Effector memory CD4-positive, alpha-beta T cell (primary cell): ENCODE measurements at places on chromosomes 5 and 9.

DNA sequence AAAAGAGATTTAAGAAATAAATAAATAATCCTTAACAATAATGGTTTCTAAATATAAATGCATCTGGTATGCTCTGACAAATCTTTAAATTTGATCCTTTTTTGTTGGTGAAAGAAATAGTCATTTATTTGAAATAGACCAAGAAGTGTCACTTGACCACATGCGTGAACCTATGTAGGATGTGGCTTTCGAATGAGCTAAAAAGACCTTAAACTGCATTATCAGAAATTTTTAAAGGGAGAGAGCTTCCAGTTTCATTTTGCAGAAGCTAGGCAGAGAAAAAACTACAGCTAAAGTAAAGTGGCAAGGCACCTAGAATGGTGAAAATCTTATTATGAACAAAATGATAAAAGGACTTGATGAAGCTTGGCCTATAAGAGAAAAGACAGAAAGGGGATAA is 309.2 kb upstream of the EFNA5 start:
- no peak overlapping the region for H3K27ac ChIP-seq
- H3K4me1 ChIP-seq, result no peaks in the 10 kb centered on the region
- H3K4me3 ChIP-seq, result no peak overlapping the region
- DNase-seq, result no peak
- no peaks in the 10 kb centered on the region for H3K27me3 ChIP-seq

GRCh38 chr5:14168144-14168792 is 25.1 kb downstream of the TRIO start:
- H3K4me1 ChIP-seq, result no peaks in the 10 kb centered on the region
- no peaks in the 10 kb centered on the region for H3K36me3 ChIP-seq
- no peaks in the 10 kb centered on the region for H3K27me3 ChIP-seq
- no peak for DNase-seq
- no peak overlapping the region for H3K27ac ChIP-seq
- no peak overlapping the region for H3K4me3 ChIP-seq

DNA sequence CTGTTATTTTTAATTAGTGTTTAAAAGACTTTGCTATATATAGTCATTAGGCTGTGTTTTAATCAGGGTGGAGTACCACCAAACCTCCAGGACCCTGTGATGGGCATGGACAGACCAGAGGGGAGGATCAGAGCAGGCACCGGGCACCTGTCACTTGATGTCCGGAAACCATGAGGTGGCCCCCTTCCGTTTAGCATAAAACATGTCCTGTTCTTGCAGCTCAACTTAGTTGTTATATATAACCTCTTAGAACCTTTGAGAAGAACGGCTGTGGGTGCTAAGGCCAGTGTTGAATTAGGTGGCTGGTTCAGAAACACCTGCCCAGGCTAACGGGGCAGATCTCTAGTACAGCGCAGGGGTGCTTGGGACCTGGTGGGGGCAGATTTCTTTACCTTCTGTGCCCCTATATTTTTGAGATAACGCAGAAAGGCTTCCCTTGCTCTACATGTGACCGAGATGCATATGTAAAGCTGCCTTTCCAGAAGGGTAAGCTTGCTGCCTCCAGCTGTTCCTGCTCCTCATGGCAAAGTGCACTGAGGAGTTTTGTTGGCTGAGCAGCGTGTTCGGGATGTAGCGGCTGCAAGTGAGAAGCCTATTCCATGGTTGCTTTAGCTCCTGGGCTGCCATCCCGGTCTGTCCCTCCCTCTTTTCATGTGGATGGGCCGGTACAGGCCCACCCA is 255.5 kb downstream of the FANCC start:
- H3K27me3 ChIP-seq, result no peaks in the 10 kb centered on the region
- peaks cover 4% of the 10 kb centered on the region for H3K36me3 ChIP-seq
- no peak overlapping the region for H3K4me3 ChIP-seq

DNA sequence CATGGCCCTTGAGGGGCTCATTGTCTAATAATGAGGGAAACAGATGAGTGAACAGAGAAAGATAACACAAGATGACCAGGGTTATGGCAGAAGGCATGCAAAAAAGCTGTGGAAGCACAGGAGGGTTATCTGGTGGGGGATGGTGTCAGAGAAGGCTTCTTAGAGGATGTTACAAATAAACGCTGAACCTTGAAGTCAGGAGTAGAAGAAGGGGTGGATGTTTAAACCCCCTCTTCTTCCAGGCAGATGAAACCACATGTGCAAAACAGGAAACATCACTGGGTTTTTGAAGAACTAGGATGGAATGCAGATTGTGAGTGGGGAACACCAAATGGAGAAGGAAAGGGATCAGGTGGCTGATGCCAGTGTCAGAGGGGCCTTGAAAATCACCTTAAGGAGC is 41.8 kb upstream of the NR5A1 start:
- H3K27me3 ChIP-seq, result no peaks in the 10 kb centered on the region
- DNase-seq, result no peak
- no peaks in the 10 kb centered on the region for H3K36me3 ChIP-seq
- no peaks in the 10 kb centered on the region for H3K4me1 ChIP-seq

GRCh38 chr5:10601246-10602030 is 37.6 kb downstream of the ANKRD33B start:
- H3K36me3 ChIP-seq, result no peaks in the 10 kb centered on the region
- no peak overlapping the region for H3K4me3 ChIP-seq
- H3K4me1 ChIP-seq, result peaks cover 6% of the 10 kb centered on the region
- H3K27ac ChIP-seq, result no peak overlapping the region
- H3K27me3 ChIP-seq, result no peaks in the 10 kb centered on the region

- H3K36me3 ChIP-seq, result no peaks in the 10 kb centered on the region
- no peaks in the 10 kb centered on the region for H3K4me1 ChIP-seq
- H3K4me3 ChIP-seq, result no peak overlapping the region
Observed at GRCh38 chr5:4549351-4549750, 590.8 kb upstream of the ADAMTS16 start.

DNA sequence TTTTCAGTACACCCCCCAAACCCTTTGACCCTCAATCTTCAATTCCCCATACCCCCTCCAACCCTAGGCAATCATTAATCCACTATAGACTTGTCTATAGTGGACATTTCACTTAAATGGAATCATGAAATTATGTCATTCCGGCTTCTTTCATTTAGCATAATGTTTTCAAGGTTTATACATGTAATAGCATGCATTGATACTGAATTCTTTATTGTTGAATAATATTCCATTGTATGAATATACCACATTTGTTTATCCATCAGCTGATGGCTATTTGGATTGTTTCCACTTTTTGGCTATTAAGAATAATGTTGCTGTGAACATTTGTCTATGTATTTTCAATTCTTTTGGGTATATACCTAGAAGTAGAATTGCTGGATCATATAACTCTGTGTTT is 238.8 kb downstream of the PDE4D start:
- H3K4me3 ChIP-seq, result no peak overlapping the region
- no peaks in the 10 kb centered on the region for H3K27me3 ChIP-seq

DNA sequence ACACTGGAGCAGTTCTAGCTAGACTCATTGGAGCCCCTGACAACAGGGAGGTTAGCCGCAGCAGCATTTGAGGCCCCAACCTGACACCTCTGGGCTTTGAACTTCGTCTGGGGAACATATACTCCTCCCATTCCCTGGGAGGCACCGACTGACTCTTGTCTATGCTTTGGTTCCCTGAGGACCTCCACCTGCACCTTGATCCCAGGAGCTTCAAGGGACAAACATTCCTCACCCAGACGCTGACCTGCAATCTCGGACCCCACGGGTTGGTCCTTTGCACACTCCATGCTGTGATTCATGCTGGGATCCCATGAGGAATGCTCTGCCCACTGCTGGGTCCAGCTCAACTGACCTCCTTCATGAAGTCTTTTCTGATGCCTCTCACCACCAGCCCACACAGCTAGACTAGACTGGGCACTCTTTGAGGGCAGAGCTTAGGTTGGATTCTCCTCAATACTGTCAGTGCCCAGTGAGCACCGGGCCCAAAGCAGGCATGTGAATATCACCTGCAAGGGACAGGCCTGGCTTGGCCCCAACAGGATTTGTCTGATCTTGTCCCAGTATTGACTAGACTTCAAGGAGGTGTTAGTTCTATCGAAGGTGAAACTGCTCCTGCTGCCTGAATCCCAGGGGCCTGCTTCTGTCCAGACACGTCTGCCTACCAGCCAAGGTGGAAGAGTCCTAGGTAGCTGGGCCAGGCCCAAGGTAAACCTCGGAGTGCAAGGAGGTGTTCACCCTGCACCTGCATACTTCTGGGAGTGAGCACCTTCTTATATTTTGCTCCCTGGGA is 51.8 kb upstream of the ZBTB43 start:
- H3K4me3 ChIP-seq, result no peak overlapping the region
- no peaks in the 10 kb centered on the region for H3K27me3 ChIP-seq
- H3K27ac ChIP-seq, result no peak overlapping the region

DNA sequence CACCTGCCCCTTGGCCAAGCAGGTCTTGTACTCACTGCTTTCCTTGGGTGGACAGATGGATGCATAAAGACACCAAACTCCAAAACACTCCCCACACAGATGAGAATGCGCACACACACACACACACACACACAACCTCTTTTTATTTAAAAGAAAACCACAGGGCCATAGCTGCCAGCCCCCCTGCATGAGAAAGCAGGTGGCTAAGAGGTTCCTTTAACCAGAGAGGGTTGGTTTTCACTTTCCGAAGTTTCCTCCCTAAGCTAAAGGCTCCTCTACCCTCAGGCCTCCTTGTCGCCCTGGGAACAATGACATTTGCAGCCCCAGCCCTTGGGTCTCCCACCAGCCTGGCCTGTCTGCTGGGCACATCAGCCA is 11.1 kb downstream of the NR5A1 start:
- peaks cover 4% of the 10 kb centered on the region for H3K4me1 ChIP-seq
- no peak for DNase-seq
- no peaks in the 10 kb centered on the region for H3K36me3 ChIP-seq

GRCh38 chr5:71701407-71701806 is 17.7 kb upstream of the CARTPT start:
- no peak overlapping the region for H3K4me3 ChIP-seq
- DNase-seq, result no peak
- H3K4me1 ChIP-seq, result no peaks in the 10 kb centered on the region
- no peaks in the 10 kb centered on the region for H3K36me3 ChIP-seq
- no peaks in the 10 kb centered on the region for H3K27me3 ChIP-seq
- no peak overlapping the region for H3K27ac ChIP-seq
